ENCODE measurements at places on chromosomes 6 and 20.
A peak's percentile ranks its signal among the peaks of the same experiment; 100 is the strongest.

GRCh38 chr6:6217855-6218758 lies 102.4 kb downstream of the F13A1 start:
- no peak for DNase-seq

DNA sequence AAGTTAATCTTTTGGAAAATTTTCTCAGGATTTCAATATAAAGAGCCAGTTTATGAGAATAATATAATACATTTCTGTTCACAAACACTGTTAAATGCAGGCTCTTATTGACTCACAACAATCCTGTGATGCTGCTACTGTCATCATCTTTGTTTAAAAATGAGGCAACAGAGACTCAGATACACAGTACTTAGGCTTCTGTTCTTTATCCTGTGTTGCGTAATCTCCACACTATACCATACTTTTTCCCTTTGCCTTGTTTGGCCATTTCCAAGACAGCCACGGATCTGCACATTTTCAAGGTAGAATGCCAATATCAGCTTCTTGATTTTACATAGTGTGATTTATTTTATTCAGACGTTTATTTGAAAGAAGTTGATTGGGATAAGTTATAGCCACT lies 699.0 kb upstream of the CITED2 start:
- no peak for DNase-seq

GRCh38 chr20:46226602-46227001 lies 81.7 kb downstream of the CDH22 start:
- no peak for DNase-seq

DNA sequence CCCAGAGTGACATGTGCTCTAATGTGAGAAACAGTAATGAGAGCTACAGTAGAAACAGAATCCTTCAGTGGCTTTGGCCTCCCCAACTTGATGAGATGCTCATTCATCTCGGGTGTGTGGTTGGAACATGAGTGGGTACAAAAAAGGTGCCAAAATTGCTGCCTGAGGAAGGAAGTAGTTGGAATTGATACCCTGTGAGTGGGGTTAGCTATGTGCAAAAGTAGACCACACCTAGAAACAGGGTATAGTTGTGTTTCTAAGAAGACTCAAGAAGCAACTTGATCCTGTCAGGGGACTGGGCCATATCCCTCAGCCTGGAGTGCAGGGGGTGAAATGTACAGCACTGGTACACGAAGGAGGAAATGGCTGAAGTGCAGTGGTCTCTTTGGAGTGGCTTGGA lies 206.4 kb upstream of the SUPT3H start:
- DNase-seq, result no peak

GRCh38 chr6:156854466-156855161 lies 77.4 kb downstream of the ARID1B start:
- no peak for DNase-seq

GRCh38 chr20:50389438-50389807 lies 120.8 kb upstream of the PTPN1 start:
- DNase-seq, result no peak

GRCh38 chr6:154592199-154592860 lies 81.8 kb upstream of the CNKSR3 start:
- no peak for DNase-seq

- DNase-seq, result no peak
Measured at GRCh38 chr6:34318499-34319470, 70.0 kb upstream of the SMIM29 start.

DNA sequence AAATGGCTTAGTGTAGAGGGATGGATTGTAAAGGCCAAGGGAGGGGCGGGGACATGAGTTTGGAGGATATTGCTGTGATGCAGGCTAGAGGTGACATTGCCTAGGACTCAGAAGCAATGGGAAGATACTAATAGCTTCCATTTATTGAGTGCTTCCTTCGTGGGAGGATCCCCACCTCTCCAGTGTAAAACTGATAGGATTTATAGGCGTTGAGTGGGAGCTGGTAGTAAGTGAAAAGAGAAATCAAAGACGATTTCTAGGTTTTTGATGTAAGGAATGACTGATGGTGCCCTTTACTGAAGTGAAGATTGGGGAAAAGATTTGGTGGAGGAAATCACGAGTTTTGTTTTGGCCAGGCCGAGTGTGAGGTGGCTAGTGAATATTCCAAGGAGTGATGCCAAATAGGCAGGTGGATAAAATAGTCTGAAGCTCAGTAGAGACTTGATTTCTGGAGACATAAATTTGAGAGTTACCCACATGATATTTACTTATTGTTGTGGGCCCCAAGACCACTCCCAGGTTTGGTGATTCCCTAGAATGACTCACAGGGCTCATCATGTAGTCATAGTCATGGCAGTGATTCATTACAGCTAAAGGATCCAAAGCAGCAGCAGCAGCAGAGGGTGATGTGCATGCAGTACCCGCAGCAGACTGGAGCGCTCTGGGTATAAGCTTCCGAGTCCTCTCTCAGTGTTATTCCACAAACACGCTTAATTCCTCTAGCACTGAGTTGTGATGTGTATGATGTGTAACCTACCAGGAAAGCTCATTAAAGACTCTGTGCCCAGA lies 10.2 kb downstream of the RPRD1B start:
- no peak for DNase-seq

DNA sequence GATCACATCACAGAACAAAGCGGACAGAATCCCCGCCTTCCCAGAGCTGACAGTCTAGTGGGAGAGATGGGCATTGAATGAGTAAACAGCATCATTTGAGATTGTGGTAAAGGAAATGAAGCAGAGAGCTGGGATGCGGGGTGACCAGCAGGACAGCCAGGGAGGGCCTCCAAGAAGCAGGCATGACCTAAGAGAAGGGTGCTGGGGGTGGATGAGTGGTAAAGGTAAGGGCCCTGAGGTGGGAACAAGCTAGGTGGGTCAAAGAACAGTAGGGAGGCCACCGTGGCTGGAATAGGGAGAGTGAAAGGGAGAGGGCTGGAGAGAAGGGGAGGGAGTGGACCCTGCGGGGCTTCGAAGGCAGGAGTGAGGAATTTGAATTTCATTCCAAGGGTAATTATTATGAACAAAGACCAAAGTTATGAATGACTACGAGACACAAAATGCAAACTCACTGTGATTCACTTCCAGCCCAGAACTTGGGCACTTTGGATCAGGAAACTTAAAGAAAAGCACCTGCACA lies 61.4 kb downstream of the CEBPB start:
- no peak for DNase-seq

GRCh38 chr6:163416557-163417253 lies 2.2 kb downstream of the QKI start:
- DNase-seq, result no peak

- DNase-seq, result no peak
Measured at GRCh38 chr6:140912686-140913085, 1220.0 kb upstream of the GJE1 start.

DNA sequence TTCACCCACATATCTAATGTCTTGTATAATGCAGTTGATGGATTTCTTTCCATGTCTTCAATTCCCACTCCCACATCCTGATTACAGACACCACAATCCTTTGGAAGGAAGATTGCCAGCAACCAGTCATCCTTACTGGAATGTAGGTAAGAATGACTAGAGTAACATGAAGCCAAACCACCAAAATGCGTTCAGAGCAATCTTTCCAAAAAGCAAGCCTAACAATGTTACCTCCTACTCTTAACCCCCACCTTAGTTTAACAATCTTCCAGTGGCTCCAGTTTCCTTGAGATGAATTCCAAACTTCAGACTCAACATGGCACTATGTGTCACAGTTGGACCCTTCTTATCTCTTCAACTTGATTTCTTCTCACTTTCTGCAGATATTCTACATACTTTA lies 685.6 kb downstream of the DOK5 start:
- DNase-seq, result no peak

- peak; percentile 51 for DNase-seq
Measured at GRCh38 chr20:63580796-63581461, 6.9 kb upstream of the HELZ2 start.

DNA sequence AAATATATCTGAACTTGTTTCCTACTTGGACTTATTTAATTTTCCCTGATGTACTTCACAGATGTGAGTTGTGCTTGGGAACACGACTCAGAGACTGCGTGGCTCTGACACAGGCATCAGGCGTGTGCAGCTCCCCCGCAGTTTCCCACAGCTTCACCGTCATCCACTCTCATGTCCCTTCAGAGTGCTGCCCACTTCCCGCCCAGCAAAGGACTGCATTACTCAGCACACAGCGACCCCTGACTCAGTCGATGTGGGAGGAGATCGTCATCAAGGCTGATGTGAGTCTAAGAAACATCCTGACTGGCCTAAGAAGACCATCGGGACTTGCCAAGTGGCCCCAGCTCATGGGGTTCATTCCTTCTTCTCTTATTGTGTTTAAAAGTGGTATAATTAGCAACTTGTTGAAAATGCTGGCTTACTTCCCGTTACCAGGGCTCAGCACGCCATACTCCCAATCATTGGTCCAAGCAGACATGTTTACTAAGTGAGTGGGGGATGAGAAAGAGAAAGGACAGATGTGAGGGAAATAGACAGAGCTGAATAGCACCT lies 539.4 kb upstream of the JARID2 start:
- no peak for DNase-seq

DNA sequence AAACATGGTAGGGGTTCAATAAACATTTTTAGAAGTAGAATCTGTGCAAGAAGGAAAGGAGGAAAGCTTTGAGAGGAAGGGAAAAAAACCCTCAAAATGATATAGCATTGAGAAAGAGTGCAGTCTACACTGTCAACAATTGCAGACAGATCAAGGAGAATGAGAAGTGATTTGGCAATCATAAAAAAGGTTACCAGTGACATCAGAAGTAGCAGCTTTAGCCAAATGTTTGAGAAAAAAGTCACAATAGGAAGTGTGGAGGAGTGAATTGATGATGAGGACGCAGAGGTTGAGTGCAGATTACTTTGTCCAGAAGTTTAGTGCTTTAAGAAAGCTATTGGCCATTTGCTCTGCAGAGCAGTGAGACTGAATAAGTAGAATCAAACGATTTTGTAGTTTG lies 155.0 kb downstream of the GJA1 start:
- no peak for DNase-seq

DNA sequence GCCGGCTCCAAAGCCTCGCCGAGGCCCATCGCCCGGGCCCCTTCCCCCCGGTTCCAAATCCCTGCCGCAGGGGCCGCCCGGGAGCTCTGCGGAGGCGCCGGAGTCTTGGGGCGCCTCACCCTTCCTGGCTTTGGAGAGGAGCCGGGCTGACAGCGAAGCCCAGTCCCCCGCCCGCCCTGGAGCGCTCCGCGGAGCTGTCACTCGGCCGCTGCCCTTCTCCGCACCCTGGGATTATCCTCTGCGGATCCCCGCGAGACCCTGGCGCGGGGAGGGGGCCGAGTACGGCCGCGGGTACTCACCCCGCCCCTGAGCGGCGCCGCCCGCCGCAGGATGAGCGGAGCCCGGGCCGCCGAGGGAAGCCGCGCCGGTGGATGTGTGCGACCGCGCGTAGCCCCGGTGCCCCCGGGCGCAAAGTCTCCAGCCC lies 343 bp downstream of the SNAP91 start:
- DNase-seq, result no peak

DNA sequence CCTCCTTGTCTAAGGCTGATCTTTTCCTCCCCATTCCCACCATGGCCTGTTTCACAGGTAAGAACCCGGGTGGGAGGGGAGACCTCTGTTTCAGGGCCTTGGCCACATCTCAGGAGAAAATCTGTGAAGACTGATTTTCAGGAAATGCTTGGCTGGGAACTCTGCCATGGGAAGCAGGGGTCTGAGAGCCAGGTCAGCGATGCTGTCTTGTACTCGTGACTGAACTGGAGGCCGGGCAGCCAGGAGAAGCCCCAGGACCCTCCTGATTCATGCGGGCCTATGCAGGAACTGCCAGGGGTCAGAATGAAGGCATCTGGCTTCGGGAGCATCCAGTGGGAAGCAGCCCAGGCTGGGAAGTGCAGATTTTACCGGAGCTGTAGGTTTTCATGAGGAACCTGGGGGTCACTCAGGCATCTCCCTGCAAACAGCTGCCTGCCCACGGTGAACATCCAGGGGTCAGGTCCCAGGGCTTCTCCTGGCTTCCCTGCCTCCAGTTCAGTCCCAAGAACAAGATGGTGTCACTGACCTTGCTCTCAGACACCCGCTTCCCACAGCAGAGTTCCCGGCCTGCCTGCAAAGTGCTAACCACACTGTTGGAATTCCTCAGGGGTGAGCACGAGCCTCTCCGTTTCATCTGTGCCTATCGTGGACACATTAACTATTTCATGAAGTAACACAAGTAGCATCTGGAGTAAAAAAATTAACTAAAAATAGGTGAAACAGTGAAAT lies 90.2 kb upstream of the SULF2 start:
- no peak for DNase-seq

DNA sequence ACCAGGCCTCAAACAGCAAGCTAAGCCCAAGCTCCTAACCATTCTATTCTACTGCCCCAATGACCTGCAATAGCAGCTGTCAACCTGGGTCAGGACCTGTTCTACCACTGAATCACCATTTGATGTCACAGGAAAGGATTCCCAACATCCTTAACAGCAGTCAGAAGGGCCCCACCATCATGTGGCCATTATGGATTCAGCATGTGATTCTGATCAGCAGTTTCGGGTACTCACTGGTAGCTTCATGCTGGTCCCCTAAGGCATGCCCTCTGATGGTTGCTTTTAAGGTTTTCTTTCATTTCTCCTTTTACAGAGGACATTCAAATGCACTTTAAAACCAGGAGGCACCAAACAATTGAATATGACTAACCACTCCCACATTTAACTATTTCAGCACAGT lies 37.3 kb upstream of the MAP7 start:
- DNase-seq, result no peak

- no peak for DNase-seq
Measured at GRCh38 chr6:113347436-113347835, 509.7 kb upstream of the MARCKS start.

- DNase-seq, result no peak
Measured at GRCh38 chr20:23136893-23137745, 51.0 kb upstream of the CD93 start.

DNA sequence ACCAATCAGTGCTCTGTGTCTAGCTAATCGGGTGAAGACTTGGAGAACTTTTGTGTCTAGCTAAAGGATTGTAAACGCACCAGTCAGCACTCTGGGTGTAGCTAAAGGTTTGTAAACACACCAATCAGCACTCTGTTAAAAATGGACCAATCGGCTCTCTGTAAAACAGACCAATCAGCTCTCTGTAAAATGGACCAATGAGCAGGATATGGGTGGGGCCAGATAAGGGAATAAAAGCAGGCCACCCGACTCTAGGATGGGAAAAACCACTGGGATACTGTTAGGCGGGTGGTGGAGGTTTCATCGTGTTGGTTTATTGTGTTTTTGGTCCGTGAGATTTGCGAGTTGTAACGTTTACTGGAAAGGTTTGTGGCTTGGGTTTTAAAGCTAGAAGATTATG lies 25.5 kb upstream of the GFOD1 start:
- no peak for DNase-seq

- no peak for DNase-seq
Measured at GRCh38 chr6:106134087-106134770, 48.1 kb downstream of the PRDM1 start.

All from T-helper 17 cell (primary cell).